Activated CD8-positive, alpha-beta memory T cell treated with anti-CD3 and anti-CD28 coated beads for 1 hour (primary cell): ENCODE measurements at places on chromosomes 5 and 9.

- no peak for DNase-seq
These were observed 182.0 kb upstream of the MOCS2 start for GRCh38 chr5:53291528-53291927.

DNA sequence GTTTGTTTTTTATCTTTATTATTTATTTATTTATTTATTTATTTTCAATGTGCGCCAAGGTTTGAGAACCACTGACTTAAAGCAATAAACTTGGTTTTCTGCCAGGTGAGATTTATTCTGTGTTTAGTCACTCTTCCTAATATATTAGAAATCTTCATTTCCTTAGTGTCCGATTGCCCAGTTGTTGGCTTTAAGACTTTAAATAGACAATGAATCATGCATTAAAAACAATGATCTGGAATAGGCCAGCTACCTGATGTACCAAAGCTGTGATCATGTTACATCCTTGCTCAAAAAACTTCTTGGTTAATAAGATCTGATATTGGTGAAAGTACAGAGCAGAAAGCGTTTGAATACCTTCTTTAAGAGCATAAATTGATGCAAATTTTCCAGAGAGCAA lies 52.1 kb upstream of the ERBIN start:
- DNase-seq: no peak

DNA sequence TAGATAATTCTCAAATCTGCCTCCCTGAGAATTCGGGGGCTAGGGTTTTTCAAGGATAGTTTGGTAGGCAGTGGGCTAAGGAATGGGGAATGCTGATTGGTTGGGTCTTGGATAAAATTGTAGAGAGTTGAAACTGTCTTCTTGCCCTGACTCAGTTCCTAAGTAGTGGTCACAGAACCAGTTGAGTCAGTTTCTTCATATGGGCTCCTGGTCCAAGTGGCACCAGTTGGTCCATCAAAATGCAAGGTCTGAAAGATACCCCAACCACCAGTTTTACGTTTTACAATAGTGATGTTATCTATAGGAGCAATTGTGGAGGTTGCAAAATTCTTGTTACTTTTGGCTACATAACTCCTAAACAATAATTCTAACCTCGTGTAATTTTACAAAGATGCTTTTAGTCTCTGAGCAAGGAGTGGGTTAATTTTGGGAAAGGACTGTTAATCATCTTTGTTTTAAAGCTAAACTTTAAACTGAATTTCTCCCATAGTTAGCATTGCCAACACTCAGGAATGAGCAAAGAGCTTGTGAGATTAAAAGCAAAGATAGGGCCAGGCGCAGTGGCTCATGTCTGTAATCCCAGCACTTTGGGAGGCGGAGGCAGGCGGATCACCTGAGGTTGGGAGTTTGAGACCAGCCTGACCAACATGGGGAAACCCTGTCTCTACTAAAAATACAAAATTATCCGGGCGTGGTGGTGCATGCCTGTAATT lies 7.7 kb downstream of the CDK7 start:
- no peak for DNase-seq

DNA sequence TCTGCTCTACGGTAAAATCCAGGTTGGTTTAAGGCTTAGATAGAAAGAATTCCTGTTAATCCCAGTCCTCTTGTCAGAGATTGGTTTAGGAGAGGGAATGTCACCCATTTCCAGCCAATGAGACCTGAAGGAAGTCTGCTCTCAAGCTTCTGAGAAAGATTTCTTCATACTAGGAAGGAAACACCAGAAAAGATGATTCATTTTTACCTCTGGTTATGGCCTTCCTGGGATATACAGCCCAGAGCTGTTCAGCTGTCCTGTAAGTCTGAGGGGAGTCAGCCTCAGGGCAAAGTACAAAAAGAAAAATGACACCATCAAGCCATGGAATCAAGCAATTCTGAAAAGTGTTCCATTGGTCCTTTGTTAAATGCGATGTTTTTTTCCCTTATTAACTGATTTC lies 18.6 kb upstream of the CFAP95 start:
- DNase-seq: no peak

- no peak for DNase-seq
These were observed 26.8 kb upstream of the CSF1R start for GRCh38 chr5:150113047-150113744.

- DNase-seq: no peak
These were observed 3.3 kb upstream of the CDC20B start for GRCh38 chr5:55176176-55176818.
